SJCRH30 (cell line): ENCODE measurements at places on chromosomes 11 and 22.

DNA sequence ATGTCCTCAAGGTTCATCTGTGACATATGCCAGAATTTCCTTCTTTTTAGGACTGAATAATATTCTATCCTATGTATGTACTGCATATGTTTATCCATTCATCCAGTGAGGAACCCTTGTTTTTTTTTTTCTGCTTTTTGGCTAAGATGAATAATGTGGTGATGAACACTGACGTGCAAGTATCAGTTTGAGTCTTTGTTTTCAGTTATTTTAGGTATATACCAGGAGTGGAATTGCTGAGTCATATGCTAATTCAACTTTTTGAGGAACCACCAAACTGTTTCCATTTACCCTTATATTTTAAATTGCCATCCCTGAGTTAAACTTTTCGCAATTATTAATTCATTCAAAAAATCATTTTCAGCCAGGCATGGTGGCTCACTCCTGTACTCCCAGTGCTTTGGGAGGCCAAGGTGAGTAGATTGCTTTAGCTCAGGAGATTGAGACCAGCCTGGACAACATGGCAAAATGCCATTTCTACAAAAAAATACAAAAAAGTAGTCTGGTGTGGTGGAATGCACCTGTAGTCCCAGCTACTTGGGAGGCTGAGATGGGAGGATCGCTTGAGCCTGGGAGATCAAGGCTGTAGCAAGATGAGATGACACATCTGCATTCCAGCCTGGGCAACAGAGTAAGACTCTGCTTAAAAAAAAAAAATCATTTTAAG is 64.2 kb downstream of the MICAL2 start:
- DNase-seq, result no peak

GRCh38 chr22:42430528-42431125 is 1.6 kb downstream of the NFAM1 start:
- no peak for DNase-seq

DNA sequence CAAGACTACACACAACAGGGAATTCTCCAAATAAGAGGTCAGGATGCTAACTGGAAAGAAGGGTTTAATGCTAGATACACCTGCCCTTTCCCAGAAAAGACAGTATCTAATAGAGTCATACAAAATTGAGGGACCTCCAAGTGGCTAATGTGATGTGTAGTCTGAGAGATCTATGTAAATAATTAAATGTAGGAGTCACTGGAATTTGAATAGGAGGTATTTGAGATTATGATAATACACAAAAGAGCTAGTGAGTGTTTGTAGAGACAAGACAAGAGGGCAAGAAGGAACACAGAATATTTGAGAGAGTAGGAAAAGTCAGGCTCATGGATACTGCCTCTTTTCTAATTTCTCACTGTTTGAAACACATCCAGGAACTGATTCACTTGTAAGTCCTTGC is 15.5 kb upstream of the INSC start:
- DNase-seq, result no peak

DNA sequence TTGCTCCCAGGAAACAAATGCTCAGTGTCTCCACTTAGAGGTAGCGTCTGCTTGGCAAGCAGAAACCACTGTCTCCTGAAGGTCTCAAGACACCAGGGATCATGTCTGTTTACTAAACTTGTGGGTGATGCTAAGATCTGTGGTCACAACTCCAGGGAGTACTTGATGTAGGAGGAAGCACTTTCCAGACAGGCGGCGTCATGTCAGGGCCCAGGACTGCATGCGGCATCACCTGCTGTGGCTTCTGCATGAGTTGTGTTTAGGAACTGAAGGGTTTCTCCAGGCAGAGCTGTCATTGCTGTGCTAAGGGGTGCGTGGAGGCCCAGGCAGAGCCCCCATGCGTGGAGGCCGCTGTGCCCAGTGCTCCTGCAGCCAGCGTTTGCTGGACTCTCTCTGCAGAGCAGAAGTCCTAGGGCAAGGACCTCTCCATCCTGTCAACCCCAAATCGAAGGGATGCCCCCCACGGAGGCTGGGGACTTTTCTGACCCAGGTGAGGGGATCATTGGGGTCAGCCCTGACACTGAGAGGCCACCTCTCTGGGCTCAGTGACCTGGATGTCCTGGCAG is 8.1 kb upstream of the PANX2 start:
- no peak for DNase-seq

DNA sequence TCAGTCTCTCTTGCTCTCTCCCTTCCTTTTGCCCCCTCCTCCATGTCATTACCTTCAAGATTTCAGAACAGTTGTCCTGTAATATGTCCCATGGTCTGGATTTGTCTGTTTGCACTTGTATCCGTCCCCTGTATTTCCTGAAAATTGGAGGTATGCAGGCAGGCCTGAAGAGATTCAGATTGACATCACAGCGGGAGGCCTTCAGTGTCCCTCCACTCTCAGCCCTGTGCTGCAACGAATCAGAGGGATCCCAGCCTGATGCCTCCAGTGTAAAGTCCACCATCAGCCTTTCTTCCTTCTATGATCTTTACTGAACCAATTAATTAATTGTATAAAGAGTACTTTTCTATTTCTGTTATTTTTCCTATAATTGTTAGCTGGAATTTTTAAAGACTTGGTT is 57.3 kb downstream of the ELMOD1 start:
- DNase-seq, result no peak
